ENCODE measurements at places on chromosomes 1 and 21.

- no peak for DNase-seq
Observed at GRCh38 chr1:81226603-81226928, 574.2 kb upstream of the ADGRL2 start.

- no peak for DNase-seq
Observed at GRCh38 chr1:112265931-112266330, 130.1 kb upstream of the CTTNBP2NL start.

GRCh38 chr1:230636575-230637148, 5.6 kb upstream of the COG2 start:
- DNase-seq, result no peak

- no peak for DNase-seq
Observed at GRCh38 chr1:32786856-32787255, 30.3 kb downstream of the YARS1 start.

GRCh38 chr21:17414766-17415165, 98.1 kb upstream of the CXADR start:
- DNase-seq, result no peak

Measured in activated gamma-delta T cell (primary cell).